Activated CD4-positive, alpha-beta memory T cell treated with anti-CD3 and anti-CD28 coated beads, Interleukin-2, amount 10 ng/mL, durations not matched to agents 7 days and 5 days (primary cell): ENCODE measurements at places on chromosomes 3 and 15. TPM values are rescaled to one million over a fixed set of nuclear protein-coding genes. Genes with fewer than 3 reads are reported as not detected.

The GPR62 gene
- not detected for total RNA-seq

The VGLL3 gene
- not detected for total RNA-seq

The CORO2B gene
- not detected for total RNA-seq

The ERICH6 gene
- total RNA-seq, result 0.38 TPM

The SRPRB gene
- total RNA-seq, result 46.8 TPM

The COLQ gene
- total RNA-seq, result 3.6 TPM

The INO80 gene
- 21.8 TPM for total RNA-seq

The P2RY13 gene
- not detected for total RNA-seq

The DZIP1L gene
- 0.05 TPM for total RNA-seq

The ADGRG7 gene
- total RNA-seq, result not detected

The TNFAIP8L3 gene
- not detected for total RNA-seq

The LRRC3B gene
- not detected for total RNA-seq

- no peak for DNase-seq
- H3K27ac ChIP-seq, result no peak overlapping the region
- no peaks in the 10 kb centered on the region for H3K4me1 ChIP-seq
- H3K4me3 ChIP-seq, result no peak overlapping the region
These were observed 106.1 kb downstream of the WDR76 start for GRCh38 chr15:43932907-43933306.

- H3K4me3 ChIP-seq, result no peak overlapping the region
- H3K4me1 ChIP-seq, result peaks cover 48% of the 10 kb centered on the region
- peaks cover 12% of the 10 kb centered on the region for H3K27me3 ChIP-seq
- H3K27ac ChIP-seq, result no peak overlapping the region
These were observed 12.1 kb upstream of the UBE2Q2 start for GRCh38 chr15:75830910-75831805.

- H3K36me3 ChIP-seq, result no peaks in the 10 kb centered on the region
- no peak overlapping the region for H3K4me3 ChIP-seq
- H3K27me3 ChIP-seq, result no peaks in the 10 kb centered on the region
These were observed 396.0 kb downstream of the FHIT start for GRCh38 chr3:60855250-60855649.

- H3K4me1 ChIP-seq, result peaks cover 50% of the 10 kb centered on the region
- H3K4me3 ChIP-seq, result no peak overlapping the region
- peaks cover 12% of the 10 kb centered on the region for H3K27me3 ChIP-seq
- no peak overlapping the region for H3K27ac ChIP-seq
- H3K36me3 ChIP-seq, result peaks cover 4% of the 10 kb centered on the region
These were observed 170.8 kb upstream of the BCL6 start for GRCh38 chr3:187916072-187916471.

GRCh38 chr3:108223928-108224327 is 1.7 kb upstream of the IFT57 start:
- no peak for DNase-seq
- H3K4me3 ChIP-seq, result peak overlapping the region; percentile 97
- H3K27me3 ChIP-seq, result no peaks in the 10 kb centered on the region
- H3K4me1 ChIP-seq, result peaks cover 46% of the 10 kb centered on the region

- DNase-seq, result no peak
- H3K4me1 ChIP-seq, result peaks cover 2% of the 10 kb centered on the region
- no peak overlapping the region for H3K4me3 ChIP-seq
- H3K36me3 ChIP-seq, result no peaks in the 10 kb centered on the region
- H3K27ac ChIP-seq, result no peak overlapping the region
These were observed 5.3 kb downstream of the FAM174B start for GRCh38 chr15:92650256-92650655.

- H3K27me3 ChIP-seq, result peaks cover 10% of the 10 kb centered on the region
- no peak overlapping the region for H3K4me3 ChIP-seq
- H3K36me3 ChIP-seq, result no peaks in the 10 kb centered on the region
These were observed 65.2 kb upstream of the SPPL2A start for GRCh38 chr15:50830477-50831354.

- peak overlapping the region; percentile 37 for H3K27ac ChIP-seq
- H3K4me1 ChIP-seq, result peaks cover 44% of the 10 kb centered on the region
- no peaks in the 10 kb centered on the region for H3K36me3 ChIP-seq
- DNase-seq, result peak; percentile 32
- H3K4me3 ChIP-seq, result no peak overlapping the region
- H3K27me3 ChIP-seq, result no peaks in the 10 kb centered on the region
These were observed 60.8 kb upstream of the MEF2A start for GRCh38 chr15:99504823-99505551.

- peak; percentile 75 for DNase-seq
- peak overlapping the region; percentile 23 for H3K27ac ChIP-seq
- no peak overlapping the region for H3K4me3 ChIP-seq
- peaks cover 70% of the 10 kb centered on the region for H3K4me1 ChIP-seq
- H3K27me3 ChIP-seq, result peaks cover 56% of the 10 kb centered on the region
- peaks cover 3% of the 10 kb centered on the region for H3K36me3 ChIP-seq
These were observed 267.1 kb downstream of the RPLP1 start for GRCh38 chr15:69719527-69720240.

GRCh38 chr3:17133632-17134545 is 249.1 kb downstream of the PLCL2 start:
- H3K36me3 ChIP-seq, result peaks cover 3% of the 10 kb centered on the region
- no peak overlapping the region for H3K27ac ChIP-seq
- H3K27me3 ChIP-seq, result no peaks in the 10 kb centered on the region

GRCh38 chr15:67521029-67521782 is at the start of gene C15orf61:
C15orf61 (plus strand) TSS chr15:67521131; CDS start chr15:67521249, 118 bp downstream.
- H3K27ac ChIP-seq, result peak within 1 kb of the TSS; percentile 86
- no peaks in the 10 kb centered on the region for H3K36me3 ChIP-seq
- DNase-seq, result peak; percentile 87
- peaks cover 26% of the 10 kb centered on the region for H3K4me1 ChIP-seq
- H3K4me3 ChIP-seq, result peak within 1 kb of the TSS; percentile 92

DNA sequence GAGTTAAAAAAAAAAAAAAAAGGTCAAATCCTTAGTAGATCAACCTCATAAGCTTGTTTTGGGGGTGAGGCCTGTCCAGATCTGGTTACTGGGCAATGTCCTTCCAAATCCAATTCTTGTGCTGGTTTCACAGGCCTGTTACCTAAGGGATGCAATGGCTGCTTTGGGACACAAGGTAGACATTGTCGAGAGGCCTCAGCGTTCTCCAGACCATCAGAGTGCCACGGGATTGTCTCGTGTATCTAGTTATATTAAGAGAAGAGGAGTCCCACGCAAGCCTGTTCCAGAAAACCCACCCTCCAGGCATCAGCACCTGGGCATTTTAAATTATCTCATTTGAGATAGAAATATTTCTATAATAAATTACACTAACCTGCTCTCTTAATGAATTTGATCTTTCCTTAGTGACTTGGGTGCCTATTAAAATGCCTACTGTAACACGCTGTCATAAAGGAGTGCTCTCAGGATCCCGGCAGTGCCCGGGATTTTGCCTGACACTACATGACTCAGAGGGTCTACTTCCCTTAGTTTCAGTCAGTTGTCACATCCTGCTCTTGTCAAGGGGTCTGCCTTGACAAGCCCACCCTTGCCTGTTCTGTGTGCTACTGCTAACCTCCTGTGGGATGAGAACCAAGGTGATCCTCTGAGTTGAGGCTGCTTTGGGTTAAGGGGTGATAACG is 116.0 kb downstream of the LIPC start:
- no peaks in the 10 kb centered on the region for H3K36me3 ChIP-seq
- DNase-seq, result no peak
- no peak overlapping the region for H3K27ac ChIP-seq
- peaks cover 60% of the 10 kb centered on the region for H3K4me1 ChIP-seq

DNA sequence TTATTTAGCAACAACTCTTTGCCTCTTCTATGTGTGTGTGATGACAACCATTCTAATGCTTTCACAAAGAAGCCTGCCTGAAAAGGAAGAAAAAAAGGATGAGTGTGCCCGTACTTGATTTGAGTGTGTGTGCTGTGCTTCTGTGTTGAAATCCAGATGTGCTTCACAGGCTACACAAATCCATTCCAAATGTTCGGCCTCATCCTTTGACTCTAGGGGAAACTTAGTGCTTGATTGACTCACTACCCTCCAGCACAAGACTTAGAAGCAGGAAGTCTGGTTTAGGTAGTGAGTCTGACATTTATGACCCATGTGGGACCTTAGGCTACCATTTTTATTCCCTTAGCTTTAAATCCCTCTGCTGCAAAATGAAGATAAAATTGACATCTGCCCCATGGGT is 108.8 kb upstream of the PLAAT1 start:
- H3K4me3 ChIP-seq, result no peak overlapping the region
- no peaks in the 10 kb centered on the region for H3K36me3 ChIP-seq
- H3K27me3 ChIP-seq, result peaks cover under 1% of the 10 kb centered on the region
- DNase-seq, result no peak

DNA sequence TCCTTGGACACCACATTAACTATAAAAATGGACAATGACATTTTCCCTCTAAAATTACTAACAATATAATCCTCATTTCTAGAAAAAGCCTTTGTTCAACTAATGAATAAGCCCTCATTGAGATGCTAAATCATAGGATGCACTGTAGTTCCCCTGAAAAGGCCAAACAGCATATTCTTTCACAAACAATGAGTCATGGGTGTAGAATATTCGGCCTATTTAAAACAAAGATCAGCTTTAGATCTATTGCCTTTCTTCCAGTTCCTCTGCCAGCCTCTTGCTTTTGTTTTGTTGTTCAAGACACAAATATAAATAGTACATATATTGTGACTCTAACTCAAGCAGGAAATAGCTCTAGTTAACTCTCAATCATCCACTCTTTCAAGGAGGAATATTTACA is 82.5 kb downstream of the ADAM10 start:
- no peaks in the 10 kb centered on the region for H3K27me3 ChIP-seq
- DNase-seq, result no peak
- H3K4me1 ChIP-seq, result peaks cover 3% of the 10 kb centered on the region

GRCh38 chr3:172591125-172591605 is 67.9 kb upstream of the TNFSF10 start:
- peaks cover 39% of the 10 kb centered on the region for H3K36me3 ChIP-seq
- DNase-seq, result no peak
- H3K27me3 ChIP-seq, result no peaks in the 10 kb centered on the region
- peak overlapping the region; percentile 80 for H3K27ac ChIP-seq

DNA sequence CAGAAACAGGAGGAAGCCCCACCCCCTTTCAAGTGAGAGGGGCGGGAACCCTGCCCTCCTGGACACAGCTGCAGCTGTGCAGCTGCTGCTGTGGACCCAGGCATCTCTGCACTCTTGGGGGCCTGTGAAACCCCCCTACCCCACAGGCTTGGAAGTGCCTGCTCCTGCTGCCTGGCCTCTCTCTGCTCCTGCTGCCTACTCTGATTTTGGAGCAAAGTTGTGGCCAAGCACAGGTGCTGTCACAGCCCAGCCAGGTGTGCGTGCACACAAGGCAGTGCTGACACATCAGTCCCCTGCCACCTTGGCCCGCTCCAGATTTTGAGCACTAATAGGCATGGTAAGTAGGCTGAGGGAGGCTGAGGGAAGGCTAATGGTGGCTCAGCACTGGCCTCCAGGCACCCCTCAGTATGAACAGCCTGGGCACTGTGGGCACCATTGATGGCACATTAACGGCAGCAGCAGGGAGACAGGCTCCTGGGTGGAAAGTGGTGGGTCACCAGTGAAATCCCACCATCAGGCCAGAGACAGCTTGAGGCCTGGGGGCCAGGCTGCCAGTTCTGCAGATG is 890.9 kb downstream of the GBE1 start:
- no peak overlapping the region for H3K4me3 ChIP-seq
- no peaks in the 10 kb centered on the region for H3K4me1 ChIP-seq
- no peak overlapping the region for H3K27ac ChIP-seq
- no peaks in the 10 kb centered on the region for H3K36me3 ChIP-seq
- DNase-seq, result no peak
- H3K27me3 ChIP-seq, result no peaks in the 10 kb centered on the region

GRCh38 chr3:138846262-138846791 is 11.6 kb upstream of the PIK3CB start:
- no peak overlapping the region for H3K27ac ChIP-seq
- no peaks in the 10 kb centered on the region for H3K36me3 ChIP-seq
- DNase-seq, result no peak
- peaks cover 2% of the 10 kb centered on the region for H3K27me3 ChIP-seq

- H3K27me3 ChIP-seq, result no peaks in the 10 kb centered on the region
- DNase-seq, result no peak
- H3K36me3 ChIP-seq, result no peaks in the 10 kb centered on the region
- H3K4me1 ChIP-seq, result no peaks in the 10 kb centered on the region
These were observed 662.9 kb upstream of the TBL1XR1 start for GRCh38 chr3:177860184-177860583.

DNA sequence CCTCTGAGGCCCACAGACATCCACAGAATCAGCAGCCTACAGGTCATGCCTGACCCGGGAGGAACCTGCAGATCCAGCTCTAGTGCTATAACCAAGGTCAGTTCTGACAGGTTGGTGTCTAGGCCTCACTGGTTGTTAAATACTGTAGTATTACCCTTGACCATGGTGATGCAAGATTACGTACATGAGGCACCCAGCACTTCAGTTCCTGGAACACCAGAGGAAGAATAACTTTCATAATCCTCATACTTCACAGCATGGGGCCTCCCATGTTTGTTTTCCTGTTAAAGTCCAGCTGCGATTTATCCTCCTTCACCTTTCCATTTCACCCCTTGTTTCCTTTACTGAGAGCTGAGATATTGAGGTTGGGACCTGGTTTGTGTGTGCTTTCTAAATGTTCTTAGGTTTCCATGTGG is 34.4 kb upstream of the GLCE start:
- H3K4me1 ChIP-seq, result peaks cover 11% of the 10 kb centered on the region
- DNase-seq, result no peak
- H3K27me3 ChIP-seq, result peaks cover 2% of the 10 kb centered on the region
- no peak overlapping the region for H3K4me3 ChIP-seq
- no peaks in the 10 kb centered on the region for H3K36me3 ChIP-seq
- H3K27ac ChIP-seq, result no peak overlapping the region

- no peak overlapping the region for H3K27ac ChIP-seq
- DNase-seq, result no peak
- peaks cover 35% of the 10 kb centered on the region for H3K27me3 ChIP-seq
- peak overlapping the region; percentile 48 for H3K4me3 ChIP-seq
- H3K36me3 ChIP-seq, result no peaks in the 10 kb centered on the region
- peaks cover 13% of the 10 kb centered on the region for H3K4me1 ChIP-seq
These were observed 100.6 kb upstream of the IGF1R start for GRCh38 chr15:98547741-98548138.

GRCh38 chr15:56950979-56951378 is 32.5 kb downstream of the TCF12 start:
- no peak overlapping the region for H3K4me3 ChIP-seq
- peaks cover 27% of the 10 kb centered on the region for H3K36me3 ChIP-seq
- DNase-seq, result no peak
- H3K27ac ChIP-seq, result no peak overlapping the region

GRCh38 chr15:57668016-57668415 is 38.5 kb upstream of the POLR2M start:
- H3K4me1 ChIP-seq, result no peaks in the 10 kb centered on the region
- H3K27ac ChIP-seq, result no peak overlapping the region
- H3K4me3 ChIP-seq, result no peak overlapping the region
- no peak for DNase-seq
- H3K36me3 ChIP-seq, result no peaks in the 10 kb centered on the region

DNA sequence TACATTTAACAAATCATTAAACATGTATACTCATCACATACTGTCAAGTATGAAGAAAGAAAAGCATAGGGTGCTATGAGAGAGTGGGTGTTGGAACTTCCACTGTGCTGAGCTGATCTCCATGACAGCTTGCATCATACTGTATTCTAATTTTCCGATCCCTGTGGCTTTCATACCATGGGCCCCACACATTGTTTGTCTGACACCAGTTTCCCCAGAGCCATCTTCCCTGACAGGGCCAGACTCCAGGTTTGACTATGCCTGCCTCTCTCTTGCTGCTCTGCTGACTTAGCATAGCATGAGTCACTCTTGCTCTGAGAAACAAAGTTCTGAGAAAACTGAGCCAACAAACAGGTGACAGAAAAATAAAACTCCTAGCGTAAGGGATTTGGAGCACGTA is 37.0 kb upstream of the CASR start:
- DNase-seq, result peak; percentile 80
- peak overlapping the region; percentile 2 for H3K4me3 ChIP-seq
- H3K27ac ChIP-seq, result peak overlapping the region; percentile 89
- H3K4me1 ChIP-seq, result peaks cover 34% of the 10 kb centered on the region
- peaks cover 32% of the 10 kb centered on the region for H3K36me3 ChIP-seq
- no peaks in the 10 kb centered on the region for H3K27me3 ChIP-seq
